ENCODE measurements at places on chromosomes 13 and 19.
A peak's percentile ranks its signal among the peaks of the same experiment; 100 is the strongest.

- DNase-seq, result peak; percentile 14
These were observed 28.1 kb upstream of the SIAH3 start for GRCh38 chr13:45879666-45880065.

- no peak for DNase-seq
These were observed 227.4 kb downstream of the DLEU7 start for GRCh38 chr13:50616101-50616500.

- no peak for DNase-seq
These were observed 357.7 kb upstream of the TSHZ3 start for GRCh38 chr19:31706691-31707620.

GRCh38 chr13:74683411-74683810 is 549.2 kb upstream of the KLF12 start:
- no peak for DNase-seq

GRCh38 chr13:59409634-59410200 is 754.0 kb downstream of the DIAPH3 start:
- DNase-seq, result no peak

DNA sequence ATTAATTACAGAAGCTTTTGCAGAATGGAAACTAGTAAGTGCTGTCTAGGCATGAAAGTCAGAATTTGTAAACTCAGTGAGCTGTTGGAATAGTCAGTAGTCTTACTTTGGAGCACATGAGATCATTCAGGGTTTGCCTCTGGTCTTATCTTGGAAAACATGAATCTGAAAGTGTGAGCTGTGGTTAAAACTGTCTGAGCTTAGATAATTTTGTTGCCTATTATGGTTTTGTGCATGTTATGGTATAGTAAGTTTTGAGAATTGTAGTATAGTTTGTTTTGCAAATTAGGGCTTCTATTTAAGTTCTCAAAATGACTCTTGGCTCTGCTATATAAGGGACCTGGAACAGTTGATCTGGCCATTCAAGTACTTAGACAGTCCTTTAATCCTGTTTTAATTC is 53.7 kb upstream of the TRPC4 start:
- peak; percentile 67 for DNase-seq

GRCh38 chr13:75226733-75227435 is 255.1 kb downstream of the TBC1D4 start:
- peak; percentile 85 for DNase-seq

DNA sequence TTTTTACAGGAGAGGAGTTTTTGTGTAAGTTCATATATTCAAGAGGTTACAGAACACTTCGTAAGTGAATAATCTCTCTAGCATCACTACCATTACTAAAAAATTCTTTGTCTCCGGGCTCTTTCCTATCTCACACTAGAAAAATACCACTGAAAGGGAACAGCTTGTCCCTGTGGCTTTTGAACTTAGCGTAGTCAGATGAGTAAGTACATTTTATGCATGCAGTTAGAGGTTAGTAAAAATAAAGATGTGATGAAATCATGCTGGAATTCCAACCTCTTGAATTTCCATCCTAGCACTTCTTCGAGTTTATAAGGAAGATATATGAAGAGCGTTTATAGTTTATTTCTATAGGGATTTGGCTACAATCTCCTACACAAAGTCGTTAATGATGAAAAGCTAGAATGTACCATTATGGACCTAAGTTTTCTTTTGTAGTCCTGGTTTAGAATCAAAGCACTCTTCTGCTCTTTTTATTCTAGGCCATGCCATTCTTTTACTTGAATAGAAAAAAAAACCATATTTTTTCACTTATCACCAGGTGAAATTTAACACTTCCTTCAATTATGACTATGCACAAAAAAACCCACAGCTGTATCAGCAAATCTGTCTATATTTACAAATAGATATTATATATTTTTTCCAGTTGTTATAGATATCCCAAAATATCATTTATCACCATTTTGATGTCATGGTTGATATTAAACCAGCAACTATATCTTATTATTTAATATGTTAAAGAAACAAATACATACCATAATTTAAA is 139.9 kb upstream of the PCDH9 start:
- DNase-seq, result no peak

GRCh38 chr13:76425935-76426334 is 460.3 kb downstream of the KCTD12 start:
- DNase-seq, result no peak

GRCh38 chr19:50495020-50495531 is 15.9 kb downstream of the JOSD2 start:
- no peak for DNase-seq

- peak; percentile 51 for DNase-seq
These were observed 42.5 kb upstream of the SCEL start for GRCh38 chr13:77492982-77493381.

- no peak for DNase-seq
These were observed 14.3 kb upstream of the TM9SF2 start for GRCh38 chr13:99486996-99487395.

- no peak for DNase-seq
These were observed 397.7 kb downstream of the GPC6 start for GRCh38 chr13:93624311-93624777.

DNA sequence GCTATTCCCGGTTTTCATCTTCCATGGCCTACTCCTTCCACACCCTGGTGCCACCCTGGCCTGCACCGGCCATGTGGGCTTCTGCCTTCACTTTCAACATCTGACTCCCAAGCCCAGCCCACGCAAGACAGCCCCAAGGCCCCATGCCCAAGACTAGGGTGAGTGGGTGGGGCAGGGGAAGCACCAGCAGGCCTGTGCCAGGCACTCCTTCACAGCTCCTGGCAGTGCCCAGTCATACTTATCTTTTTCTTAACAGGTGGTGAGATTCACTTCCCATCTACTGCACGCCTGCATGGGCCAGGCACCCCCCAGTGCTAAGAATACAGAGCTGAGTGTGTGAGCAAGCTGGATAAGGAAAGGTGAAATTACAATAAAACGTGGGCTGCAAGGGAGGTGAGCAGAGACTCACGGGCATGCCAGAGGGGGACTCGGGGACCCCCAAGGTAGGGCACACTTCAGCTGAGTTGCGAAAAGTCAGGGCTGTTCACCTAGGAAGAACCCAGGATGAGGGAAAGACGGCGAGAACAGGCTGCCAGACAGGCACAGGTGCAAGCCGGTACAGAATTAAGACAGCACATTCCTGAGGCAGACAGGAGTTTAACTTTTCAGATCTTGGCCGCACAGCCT is 55.7 kb downstream of the COL4A1 start:
- no peak for DNase-seq

DNA sequence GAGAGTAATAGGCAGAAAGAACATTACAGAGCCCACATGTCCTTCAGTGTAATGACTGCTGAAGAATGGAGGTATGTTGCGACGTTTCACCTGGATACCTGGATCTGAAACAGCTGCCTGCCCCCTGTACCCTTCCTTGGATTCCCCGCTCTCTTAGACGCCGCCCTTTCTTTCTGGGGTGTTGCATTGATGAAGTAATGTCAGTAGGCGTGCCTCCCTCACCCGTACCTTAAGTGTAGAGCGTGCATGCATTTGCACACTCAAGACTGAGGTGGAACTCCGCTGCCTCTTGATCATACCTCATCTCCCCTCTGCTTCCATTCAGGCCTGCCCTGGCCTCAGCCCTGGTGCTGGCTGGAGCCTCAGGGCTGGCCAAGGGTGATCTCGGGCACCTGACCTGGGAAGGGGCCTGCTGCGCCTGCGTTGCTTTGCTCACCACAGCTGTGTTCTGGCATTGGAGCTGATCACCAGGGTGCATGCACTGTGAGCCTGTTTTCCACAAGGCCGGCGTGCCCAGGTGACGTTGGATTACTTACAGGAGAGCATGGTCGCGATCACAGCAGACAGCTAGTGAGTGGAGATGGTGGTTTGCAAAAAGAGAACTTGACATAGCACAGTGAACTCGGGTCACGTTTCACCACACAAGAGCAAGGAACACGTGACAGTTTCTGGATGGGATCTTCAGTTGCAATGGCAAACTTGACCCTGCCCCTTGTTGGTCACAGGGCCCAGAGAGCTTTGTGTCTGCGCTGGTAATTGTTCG is 99.0 kb downstream of the ARHGEF7 start:
- peak; percentile 41 for DNase-seq

DNA sequence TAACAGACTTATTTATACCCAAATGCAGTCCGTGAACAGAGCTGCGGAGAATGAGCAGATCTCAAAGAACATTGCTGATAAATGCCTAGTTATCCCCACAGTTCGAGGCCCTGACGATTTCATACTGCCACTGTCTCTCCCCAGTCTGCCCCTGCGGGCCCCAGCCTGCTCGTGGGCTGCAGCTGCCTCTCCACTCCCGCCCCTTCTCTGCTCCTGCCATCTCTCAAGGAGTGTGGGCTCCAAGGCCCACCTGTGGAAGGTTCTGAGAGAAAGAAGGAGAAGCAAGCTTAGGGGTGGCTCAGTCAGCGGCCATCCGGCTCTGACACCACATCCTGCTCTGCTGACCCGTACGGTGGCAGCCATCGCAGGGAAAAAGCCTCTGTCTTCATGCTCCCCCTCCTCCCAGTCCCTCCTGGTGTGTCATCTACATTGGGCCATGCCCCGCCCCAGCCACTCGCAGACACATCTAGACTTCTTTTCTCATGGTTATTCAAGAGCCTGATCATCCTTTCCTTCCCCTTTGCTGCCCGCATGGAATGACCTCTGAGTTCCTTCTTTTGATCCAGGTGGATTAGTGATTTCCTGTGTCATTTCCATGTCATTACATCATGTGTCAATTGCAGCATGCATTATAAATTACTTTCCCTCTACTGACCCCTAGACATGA is 52.0 kb downstream of the EPS15L1 start:
- DNase-seq, result no peak

GRCh38 chr19:34298891-34299520 is 44.7 kb downstream of the GARRE1 start:
- DNase-seq, result no peak

GRCh38 chr13:111338841-111339240 is 18.4 kb downstream of the TEX29 start:
- DNase-seq, result no peak

DNA sequence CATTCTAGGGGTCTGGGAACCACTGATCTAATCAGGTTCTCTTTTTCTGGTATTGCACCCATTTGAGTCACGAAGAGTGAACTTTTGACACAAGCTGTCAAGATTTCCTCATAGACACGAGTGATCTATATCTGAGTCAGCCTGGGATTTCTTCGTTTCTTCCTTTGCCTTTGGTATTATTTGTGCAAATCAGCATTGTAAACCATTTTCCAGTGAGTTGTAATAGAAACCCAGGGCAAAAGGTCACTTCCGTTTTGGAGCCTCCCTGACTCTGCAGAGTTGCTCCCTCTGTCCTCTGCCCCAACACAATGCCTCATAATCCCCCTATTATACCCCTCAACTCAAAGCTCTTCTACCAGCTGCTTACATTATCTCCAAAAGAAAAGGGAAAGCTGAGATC is 615.1 kb downstream of the EFNB2 start:
- peak; percentile 4 for DNase-seq

DNA sequence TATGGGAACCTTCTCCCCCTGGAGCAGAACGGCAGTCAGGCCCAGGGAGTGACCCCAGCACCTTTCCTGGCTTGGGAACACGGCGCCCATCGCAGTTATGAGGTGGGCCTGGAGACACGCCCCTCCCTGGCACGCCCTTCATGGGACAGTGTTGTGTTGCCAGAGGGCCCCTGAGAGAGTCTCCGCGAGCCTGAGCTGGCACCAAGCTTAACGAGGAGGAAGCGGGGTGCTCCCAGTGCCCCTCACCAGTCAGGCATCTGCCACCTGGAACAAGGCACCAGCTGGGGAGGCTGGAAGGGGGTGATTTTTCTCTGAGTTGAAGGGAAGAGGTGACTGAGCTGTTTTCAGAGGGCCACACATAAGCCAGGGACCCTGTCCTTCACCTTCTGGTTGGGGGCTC is 180.6 kb downstream of the KDM4B start:
- no peak for DNase-seq

- DNase-seq, result no peak
These were observed 6.5 kb downstream of the SIGLEC7 start for GRCh38 chr19:51148580-51148979.

GRCh38 chr19:43464134-43464775 is 1.2 kb downstream of the LYPD3 start:
- no peak for DNase-seq

DNA sequence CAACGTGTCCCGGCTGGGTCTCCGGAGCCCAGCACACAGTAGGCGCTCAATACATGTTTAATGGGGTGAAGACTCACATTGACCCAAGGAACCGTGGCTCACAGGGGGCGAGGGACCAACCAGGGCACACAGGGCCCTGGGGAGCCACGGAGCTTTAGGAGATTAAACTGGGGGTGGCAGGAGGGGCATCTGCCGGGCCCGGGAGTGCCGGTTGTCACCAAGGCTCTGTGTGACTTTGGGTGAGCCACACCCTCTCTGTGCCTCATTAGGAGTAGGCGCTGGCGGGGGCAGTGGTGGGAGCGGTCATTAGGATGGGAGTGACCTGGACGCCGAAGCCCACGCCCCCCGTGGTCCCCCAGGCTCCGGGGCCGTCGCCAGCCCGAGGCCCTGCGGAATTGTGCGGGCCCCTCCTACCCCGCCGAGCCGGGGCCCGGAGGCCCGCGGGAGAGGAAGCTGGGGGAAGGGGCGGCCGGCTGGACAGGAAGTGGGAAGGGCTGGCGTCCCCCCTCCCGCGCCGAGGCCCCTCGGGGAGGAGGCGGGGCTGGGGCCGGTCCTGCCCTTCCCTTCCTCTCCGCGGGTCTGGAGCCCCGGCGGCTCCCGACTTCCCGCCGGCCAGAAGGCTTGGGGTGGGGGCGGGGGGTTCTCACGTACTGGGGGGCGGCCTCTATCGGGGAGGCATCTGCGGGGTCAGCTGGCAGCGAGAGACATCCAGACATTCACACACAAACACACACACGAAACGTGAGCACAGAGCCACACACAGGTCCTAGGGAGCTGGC is 1.8 kb upstream of the SSBP4 start:
- peak; percentile 87 for DNase-seq

- peak; percentile 53 for DNase-seq
These were observed 1.2 kb downstream of the S1PR4 start for GRCh38 chr19:3179739-3180293.

DNA sequence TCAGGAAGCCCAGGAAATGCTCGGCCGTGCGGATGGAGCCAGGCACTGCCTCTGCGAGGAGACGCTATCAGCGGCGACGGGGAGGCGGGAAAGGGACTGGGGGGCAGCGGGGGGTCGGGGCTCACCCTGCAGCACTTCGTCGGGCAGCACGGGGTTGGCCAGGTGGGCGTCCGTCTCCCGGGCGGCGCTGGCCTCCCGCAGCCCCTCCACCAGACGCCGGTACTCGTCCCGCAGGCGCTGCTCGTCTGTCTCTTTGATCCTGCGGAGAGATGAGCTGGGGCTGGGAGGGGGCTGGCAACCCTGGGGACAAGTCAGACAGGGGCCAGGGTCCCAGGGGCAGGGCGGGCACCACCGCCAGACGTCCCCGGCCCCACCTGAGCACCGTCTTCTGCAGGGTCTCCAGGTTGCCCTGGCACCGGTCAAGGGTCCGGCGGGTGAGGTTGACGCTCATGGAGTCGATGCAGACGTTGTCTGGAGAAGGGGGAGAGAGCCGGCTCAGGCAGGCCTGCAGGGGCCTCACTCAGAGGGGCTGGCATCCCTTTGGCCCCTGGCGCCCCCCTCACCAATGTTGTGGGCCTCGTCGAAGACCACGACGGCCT is 6.4 kb downstream of the ERCC2 start:
- DNase-seq, result no peak

DNA sequence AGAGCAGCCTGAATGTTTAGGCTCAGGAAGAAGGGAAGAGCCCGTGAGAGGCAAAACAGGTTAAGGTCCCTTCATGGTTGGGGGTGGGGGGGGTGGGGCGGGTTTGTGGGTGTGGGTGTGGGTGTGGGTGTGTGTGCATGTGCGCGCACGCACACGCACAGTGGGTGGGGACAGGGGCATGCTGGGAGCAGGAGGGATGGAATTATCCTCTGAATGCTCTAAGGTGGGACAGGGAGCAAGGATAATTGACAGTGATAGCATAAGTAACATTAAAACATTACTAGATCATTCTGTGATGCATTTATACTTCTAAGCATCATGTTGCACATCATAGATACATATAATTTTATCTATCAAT is 64.7 kb downstream of the CCDC70 start:
- DNase-seq, result no peak

Data from hematopoietic multipotent progenitor cell treated with erythropoietin and hydrocortisone succinate and interleukin-3 and kit ligand, for 6 days (in vitro differentiated cells).